Aorta (tissue), 5 donors: ENCODE measurements at places on chromosomes 7 and 10. TPM values are rescaled to one million over a fixed set of nuclear protein-coding genes. Genes with fewer than 3 reads are reported as not detected.

Gene MPP7
- 38.0 TPM for total RNA-seq

Gene SPDYE1
- total RNA-seq, result not detected

Gene ADCY1
- total RNA-seq, result 5.8 TPM

Gene AASS
- total RNA-seq, result 42.4 TPM

Gene DKK1
- 2.4 TPM for total RNA-seq

Gene CCSER2
- 111 TPM for total RNA-seq

Gene FFAR4
- total RNA-seq, result 0.12 TPM

Gene PPP1R17
- not detected for total RNA-seq

Gene NKX6-2
- not detected for total RNA-seq

Gene HYCC1
- 61.1 TPM for total RNA-seq

Gene CLIP2
- total RNA-seq, result 27.5 TPM

Gene RBP3
- total RNA-seq, result not detected

Gene ASAH2B
- 2.9 TPM for total RNA-seq

Gene CCDC146
- 25.1 TPM for total RNA-seq

Gene KLF14
- 0.12 TPM for total RNA-seq

Gene PRKAR1B
- 13.7 TPM for total RNA-seq

Gene HACD1
- total RNA-seq, result 52.8 TPM

Gene PLPP4
- not detected for total RNA-seq

Gene MBL2
- total RNA-seq, result not detected

Gene UTF1
- not detected for total RNA-seq

Gene SFRP4
- total RNA-seq, result 302 TPM

Gene VSTM2A
- total RNA-seq, result not detected

Gene PAPOLB
- 0.54 TPM for total RNA-seq

Gene CBLL1
- total RNA-seq, result 20.4 TPM

Gene INPP5F
- 23.9 TPM for total RNA-seq

Gene SYT15
- 24.8 TPM for total RNA-seq

Gene NXPH1
- total RNA-seq, result not detected

Gene TRPV5
- total RNA-seq, result not detected

Gene GIMAP6
- total RNA-seq, result 31.7 TPM

Gene NODAL
- total RNA-seq, result not detected

Gene GALNT17
- 5.8 TPM for total RNA-seq

Gene SEPTIN7
- 270 TPM for total RNA-seq

Gene CCDC3
- 166 TPM for total RNA-seq

Gene SFRP5
- total RNA-seq, result 1.4 TPM

Gene ADAMTS14
- 2.4 TPM for total RNA-seq
